ENCODE measurements at places on chromosomes 3 and 15. TPM values are rescaled to one million over a fixed set of nuclear protein-coding genes. Genes with fewer than 3 reads are reported as not detected.

DUOX1 gene
- 4.0 TPM for total RNA-seq

PP2D1 gene
- not detected for total RNA-seq

LTK gene
- total RNA-seq, result 0.39 TPM

DNA sequence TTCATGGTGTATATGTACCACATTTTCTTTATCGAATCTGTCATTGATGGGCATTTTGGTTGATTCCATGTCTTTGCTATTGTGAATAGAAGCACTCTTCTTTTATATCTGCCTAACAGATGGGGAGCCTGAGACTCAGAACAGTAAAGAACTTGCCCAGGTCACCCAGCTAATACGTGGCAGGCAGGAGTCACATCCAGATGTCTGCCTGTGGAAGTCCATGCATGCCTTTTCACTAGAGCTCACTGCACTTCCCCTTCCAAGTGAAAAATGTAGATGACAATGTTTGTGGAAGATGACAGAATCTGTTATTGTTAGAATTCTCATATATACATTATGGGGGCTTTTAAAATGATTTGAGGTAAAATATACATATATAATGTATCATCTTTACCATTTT lies 165.0 kb downstream of the PDZRN3 start:
- no peak overlapping the region for H3K4me3 ChIP-seq
- H3K36me3 ChIP-seq, result no peaks in the 10 kb centered on the region
- no peaks in the 10 kb centered on the region for H3K27me3 ChIP-seq
- no peak for DNase-seq

GRCh38 chr15:48563934-48564333 lies 81.6 kb downstream of the FBN1 start:
- H3K4me1 ChIP-seq, result peaks cover 73% of the 10 kb centered on the region
- DNase-seq, result no peak
- no peaks in the 10 kb centered on the region for H3K36me3 ChIP-seq
- H3K4me3 ChIP-seq, result no peak overlapping the region
- H3K27ac ChIP-seq, result no peak overlapping the region

DNA sequence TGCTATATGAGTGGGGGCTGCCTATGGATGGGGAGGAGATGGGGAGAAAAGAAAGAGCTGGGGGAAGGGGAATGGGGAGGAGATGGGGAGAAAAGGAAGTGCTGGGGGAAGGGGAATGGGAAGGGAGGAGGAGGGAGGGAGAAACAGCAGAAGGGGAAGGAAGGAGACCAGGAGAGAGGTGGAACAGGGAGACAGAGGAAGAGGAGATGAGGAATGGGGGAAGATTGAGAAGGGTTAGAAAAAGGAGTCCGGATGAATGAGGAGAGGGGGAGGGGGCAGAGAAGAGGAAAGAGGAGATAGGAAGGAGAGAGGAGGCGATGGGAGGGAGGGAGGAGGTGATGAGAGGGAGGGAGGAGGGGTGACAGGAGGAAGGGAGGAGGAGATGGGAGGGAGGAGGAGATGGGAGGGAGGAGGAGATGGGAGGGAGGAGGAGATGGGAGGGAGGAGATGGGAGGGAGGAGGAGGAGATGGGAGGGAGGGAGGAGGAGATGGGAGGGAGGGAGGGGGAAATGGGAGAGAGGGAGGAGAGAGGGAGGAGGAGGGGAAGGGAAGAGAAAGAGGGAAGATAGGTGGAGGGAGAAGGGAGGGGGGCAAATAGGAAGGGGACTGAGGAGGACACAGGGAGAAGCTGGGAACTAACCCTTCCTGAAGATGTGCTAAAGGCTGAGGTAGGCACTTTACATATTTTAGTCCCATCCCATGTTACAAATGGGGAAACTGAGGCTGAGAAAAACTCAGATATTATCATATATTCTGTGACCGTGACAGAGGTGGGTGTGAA lies 6.6 kb upstream of the BCL2L10 start:
- no peak overlapping the region for H3K4me3 ChIP-seq
- H3K27me3 ChIP-seq, result no peaks in the 10 kb centered on the region
- no peaks in the 10 kb centered on the region for H3K4me1 ChIP-seq
- H3K27ac ChIP-seq, result no peak overlapping the region
- no peak for DNase-seq

DNA sequence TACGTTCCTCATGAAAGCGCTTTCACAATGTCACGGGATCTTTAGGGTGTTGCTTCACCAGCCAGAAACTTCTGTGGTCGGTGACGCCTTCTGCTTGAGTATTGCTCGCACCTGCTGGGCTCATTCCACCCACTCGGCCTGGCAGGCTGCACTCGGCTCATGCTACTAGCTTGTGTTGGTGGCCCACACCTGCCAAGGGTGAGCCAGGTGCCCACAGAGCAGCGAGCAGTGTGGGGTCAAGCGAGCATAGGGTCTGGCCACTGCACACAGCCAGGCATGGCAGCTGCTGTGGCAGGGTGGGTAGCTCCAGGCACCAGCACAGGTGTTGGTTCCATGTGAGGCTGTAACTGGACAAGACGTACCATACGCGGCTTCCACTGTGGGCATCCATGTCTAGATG lies 202.9 kb upstream of the CADM2 start:
- no peaks in the 10 kb centered on the region for H3K4me1 ChIP-seq
- no peak for DNase-seq
- H3K27ac ChIP-seq, result no peak overlapping the region
- no peak overlapping the region for H3K4me3 ChIP-seq
- H3K27me3 ChIP-seq, result no peaks in the 10 kb centered on the region

DNA sequence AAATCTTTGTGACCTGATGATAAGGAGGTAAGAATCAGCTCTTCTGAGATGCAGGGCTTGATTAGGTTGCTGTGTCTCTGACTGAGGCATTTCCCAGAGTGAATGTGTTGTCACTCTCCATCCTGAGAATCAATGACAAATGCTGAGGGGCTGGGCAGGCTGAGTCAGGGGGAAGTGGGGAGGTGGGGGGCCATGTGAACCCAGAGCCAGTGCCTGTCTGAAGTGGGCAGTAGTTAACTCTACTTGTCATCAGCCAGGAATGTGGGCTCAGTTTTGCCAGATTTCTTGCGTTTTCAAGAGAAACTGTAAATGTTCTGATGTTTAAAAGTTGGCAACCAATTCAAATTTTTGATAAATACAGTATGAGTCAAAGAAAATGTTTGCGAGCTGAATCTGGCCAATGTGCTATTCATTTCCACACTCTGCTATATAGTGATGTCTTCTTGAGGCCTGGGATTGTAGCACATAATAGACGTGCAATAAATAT lies 3.1 kb upstream of the BNC1 start:
- H3K27ac ChIP-seq, result no peak overlapping the region
- peaks cover 47% of the 10 kb centered on the region for H3K27me3 ChIP-seq
- no peaks in the 10 kb centered on the region for H3K36me3 ChIP-seq
- no peak overlapping the region for H3K4me3 ChIP-seq
- H3K4me1 ChIP-seq, result no peaks in the 10 kb centered on the region

DNA sequence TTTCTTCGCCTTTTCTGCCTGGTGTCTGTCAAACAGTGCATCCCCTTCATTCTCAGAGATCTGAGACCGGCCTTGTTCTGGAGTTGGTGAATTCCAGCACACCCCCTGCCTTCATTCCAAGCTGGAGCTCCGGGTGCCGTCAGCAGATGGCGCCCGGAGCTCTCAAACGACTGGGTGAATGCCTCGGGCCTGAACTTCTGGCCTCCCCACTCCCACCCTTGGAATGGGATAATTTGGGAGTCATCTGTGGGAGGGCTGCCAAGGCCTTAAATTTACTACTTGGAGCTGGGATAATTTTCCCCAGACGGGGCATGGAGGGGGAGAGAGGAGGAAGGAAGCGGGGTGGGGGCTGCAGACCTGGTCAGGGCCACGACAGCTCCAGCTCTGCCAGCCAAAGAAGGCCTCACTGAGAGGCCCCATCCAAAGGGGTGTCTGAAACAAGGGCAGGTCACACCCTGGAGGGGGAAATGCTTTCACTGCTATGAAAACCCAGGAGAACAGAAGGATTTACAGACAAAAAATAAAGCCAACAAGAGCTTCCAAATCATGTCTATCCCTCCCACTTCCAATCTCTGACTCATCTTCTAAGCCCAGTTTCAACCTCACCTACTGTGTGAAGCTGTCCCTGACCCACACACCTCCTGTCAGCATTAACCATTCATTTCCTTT lies 187.9 kb downstream of the OPA1 start:
- no peak overlapping the region for H3K4me3 ChIP-seq
- peaks cover 17% of the 10 kb centered on the region for H3K4me1 ChIP-seq
- no peaks in the 10 kb centered on the region for H3K27me3 ChIP-seq
- no peaks in the 10 kb centered on the region for H3K36me3 ChIP-seq
- peak; percentile 53 for DNase-seq

Measured in tibial nerve (tissue), 4 donors.